Mesothelial cell of epicardium (in vitro differentiated cells): ENCODE measurements at places on chromosomes 3 and 15.

DNA sequence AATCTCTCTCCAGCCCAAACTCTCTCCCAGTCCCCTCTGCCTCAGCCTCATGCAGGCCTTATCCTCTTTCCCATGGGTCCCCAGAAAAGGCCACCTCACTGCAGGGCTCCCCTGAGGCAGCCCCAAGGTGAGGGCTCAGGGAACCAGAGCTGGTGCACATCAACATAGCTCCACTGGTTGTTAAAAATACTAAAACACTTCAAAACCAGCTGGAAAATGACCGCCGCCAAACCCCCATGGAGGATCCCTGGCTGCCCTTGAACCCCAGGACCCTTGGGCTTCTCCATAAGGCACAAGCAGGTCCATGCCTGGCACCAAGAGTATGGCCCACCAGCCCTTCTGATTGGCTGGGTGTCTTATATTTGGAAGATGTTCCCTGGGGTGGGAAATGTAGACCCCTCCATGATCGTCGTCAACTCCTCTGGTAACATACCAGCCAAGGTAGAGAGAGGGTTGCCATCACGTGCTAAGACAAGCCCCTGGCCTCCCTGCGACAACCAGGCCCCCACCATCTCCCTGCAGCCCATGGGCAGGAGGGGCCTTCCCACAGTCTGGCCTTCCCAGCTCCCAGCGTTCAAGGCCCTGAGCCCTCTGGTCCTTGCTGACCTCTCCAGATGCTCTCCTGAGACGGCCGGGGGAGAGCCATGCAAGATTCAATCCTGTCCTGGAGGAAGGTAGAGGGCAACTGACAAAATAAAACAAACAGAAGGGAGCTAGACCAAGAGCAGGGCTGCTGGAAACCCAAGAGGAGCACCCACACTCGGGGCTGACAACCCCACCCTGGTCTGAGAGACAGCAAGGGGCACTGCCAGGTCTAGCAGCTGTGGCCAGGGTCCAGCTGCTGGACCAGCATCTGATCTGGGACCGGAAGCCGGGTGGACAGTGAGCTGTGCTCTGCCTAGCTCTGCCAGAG is 132.1 kb upstream of the PRR20G start:
- DNase-seq = no peak

DNA sequence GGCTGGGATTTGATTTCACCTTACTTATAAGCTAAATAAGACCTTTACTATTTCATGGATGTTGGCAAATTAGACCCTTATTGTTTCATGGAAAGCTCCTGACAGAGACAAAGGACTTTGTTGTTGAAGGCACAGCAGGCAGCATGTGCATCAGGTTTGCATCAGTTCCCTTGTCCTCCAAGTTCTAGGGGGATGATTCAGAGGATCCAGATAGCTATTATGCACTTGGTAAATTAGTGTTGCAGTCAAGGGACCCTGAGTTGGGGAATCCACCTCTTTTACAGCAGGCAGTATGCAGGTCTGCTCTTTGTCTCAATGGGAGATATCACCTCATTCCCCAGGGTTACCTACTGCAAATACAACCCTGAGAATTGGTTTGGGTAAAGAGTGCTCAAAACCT is 131.4 kb upstream of the IGSF10 start:
- no peak for DNase-seq

GRCh38 chr3:170717410-170718402 is 131.8 kb upstream of the SLC7A14 start:
- no peak for DNase-seq

DNA sequence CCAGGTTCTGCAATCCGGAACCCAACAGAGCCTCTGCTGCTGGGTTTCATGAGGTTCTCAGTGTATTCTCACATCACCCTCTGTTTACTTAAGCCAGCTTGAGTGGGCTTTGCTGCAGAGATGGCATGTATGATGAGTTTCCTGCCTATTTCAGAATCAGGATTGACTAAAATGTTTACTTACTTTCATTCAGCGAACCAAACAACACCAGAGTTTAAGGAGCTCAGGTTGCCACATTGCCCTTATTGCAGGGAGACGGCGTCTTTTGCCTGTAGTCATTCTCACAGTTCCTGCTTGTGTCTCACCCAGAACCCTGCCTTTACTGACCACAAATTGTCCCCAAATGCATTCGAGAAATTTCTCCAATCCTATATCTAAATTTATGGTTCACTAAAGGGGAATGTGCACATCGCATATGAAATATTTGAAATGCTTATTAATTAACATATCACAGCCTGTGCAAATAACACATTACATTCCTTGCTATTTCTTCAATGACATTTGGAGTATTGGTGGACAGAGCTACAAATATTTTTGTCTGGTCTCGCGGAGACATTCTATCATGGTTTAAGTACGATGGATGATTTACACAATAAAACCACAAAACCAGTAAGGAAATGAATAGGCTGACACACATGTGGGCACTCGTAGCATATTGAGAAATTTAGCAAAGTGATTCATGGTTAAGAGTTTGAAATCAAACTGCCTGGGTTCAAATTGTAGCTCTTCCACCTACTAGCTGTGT is 377.2 kb upstream of the CFAP20DC start:
- no peak for DNase-seq

GRCh38 chr3:130929804-130930203 is 35.9 kb downstream of the ATP2C1 start:
- DNase-seq = no peak

- no peak for DNase-seq
Measured at GRCh38 chr3:134796281-134797056, 1.4 kb downstream of the EPHB1 start.

DNA sequence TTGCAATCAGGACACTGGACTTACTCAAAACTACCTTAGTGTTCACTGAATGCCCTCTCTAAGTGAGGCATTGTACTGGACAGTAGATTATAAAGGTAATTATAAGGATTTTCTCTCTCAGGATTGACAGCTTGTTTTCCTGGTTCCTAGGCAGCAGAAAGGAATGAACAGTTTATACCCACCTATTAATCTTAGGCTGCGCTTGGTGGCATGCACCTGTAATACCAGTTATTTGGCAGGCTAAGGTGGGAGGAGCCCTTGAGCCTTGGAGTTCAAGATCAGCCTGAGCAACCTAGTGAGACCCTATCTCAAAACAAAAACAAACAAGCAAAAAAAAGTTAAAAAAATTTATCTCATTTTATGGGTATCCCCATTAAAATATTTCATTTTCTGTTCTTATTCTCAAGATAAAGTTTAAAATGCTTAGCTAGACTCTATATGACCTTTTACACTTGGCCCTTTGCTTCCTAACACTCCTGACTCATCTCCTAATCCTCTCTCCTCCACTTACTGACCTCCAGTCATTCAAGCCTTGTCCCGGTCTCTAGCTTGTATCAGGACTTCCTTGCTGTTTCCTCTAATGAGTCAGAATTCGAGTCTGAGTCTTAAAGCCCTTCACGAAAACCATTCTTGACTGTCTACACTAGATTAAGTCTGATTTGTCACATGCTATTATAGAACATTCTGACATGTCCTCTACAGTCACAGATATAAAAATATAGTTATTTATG is 348.6 kb downstream of the NLGN1 start:
- DNase-seq = no peak

DNA sequence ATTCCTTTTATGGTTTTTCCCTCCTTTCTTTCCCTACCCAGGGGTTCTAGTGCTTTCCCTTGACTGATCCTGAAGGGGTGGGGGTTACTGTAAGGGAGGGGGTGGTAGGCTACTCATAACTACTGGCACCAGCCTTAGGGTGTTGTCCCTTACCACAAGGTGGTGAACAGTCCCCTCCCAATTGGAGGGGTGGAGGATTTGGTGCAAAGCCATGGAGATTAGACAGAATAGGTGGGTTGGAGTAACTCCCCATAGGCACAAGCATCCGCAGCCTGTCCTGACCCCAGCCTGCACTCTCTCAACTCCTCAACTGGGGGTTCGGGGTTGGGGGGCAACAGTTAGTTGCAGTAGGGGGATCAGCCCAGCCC is 2.6 kb upstream of the HYAL2 start:
- DNase-seq = no peak

DNA sequence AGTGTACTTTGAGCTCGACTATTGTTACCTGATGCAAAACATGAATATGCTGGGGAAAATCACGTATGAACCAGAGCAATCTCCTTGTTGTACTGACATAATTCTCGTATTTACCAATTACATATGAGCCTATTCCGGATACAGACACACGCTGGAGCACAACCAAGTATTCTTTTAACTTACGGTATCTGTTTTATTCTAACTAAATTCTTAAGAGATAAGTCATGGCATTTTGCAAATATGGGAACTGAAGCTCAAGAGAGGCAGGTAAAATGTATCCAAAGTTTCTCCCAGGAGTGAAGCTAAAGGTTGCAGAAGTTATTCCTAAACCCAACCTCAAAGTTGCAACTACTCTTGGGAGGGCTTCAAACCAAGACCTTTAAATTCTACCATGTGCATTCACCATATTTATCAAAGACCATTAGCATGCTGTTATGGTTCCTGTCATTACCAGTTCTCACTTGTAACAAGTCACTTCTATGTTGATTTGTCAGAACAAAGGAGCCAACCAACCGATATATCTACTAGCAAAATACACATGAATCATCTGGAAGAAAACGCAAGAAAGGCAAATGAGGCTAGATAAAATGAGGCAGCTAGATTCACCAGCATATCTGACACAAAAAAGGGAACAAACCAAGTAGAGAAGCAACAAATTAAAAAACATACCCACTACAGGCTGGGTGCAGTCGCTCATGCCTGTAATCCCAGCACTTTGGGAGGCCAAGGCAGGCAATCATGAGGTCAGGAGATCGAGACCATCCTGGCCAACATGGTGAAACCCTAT is 17.8 kb downstream of the TBL1XR1 start:
- DNase-seq = no peak

DNA sequence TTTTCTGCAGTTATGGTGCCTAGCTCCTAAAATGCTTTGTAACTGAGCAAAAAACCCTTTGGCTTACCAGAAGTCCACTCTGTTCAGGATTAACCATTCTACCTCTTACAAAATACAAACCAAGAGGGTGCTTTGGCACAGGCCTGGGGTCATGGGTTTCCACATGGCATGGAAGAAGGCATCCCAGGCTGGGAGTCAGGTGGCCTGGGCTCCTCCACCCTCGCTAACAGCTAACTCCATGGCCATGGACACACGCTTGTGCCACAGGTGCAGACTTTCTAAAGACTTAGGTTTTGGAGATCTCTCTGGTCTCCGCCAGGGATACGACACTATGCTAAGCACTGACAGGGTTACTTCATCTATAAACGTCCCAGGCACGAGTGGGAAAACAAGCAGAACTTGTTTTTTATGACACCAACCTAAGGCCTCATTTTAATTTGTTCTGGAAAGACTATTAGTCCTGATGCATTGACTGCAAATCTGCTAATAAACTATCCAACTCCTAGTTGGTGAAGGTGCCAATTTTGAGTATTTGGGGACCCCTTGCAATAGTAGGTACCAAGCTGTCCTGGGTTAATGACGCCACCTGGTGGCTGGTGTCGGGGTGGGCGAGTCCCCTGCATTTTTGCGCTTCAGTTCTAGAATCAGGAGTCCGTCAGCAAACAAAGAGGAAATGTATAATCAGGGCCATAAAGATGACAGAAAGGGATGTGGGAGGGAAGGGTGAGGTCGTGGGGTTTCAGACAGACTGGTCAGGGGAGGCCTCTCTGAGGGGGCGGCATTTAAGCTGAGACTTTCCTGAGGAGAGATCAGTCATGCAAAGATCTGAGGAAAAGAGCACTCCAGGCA is 10.3 kb upstream of the ALDH1A3 start:
- DNase-seq = no peak

GRCh38 chr15:48785195-48785594 is 25.7 kb downstream of the CEP152 start:
- DNase-seq = no peak

- no peak for DNase-seq
Measured at GRCh38 chr3:172133838-172134237, 94.5 kb downstream of the FNDC3B start.
